Urothelium cell line (cell line): ENCODE measurements at places on chromosomes 7 and 10.

DNA sequence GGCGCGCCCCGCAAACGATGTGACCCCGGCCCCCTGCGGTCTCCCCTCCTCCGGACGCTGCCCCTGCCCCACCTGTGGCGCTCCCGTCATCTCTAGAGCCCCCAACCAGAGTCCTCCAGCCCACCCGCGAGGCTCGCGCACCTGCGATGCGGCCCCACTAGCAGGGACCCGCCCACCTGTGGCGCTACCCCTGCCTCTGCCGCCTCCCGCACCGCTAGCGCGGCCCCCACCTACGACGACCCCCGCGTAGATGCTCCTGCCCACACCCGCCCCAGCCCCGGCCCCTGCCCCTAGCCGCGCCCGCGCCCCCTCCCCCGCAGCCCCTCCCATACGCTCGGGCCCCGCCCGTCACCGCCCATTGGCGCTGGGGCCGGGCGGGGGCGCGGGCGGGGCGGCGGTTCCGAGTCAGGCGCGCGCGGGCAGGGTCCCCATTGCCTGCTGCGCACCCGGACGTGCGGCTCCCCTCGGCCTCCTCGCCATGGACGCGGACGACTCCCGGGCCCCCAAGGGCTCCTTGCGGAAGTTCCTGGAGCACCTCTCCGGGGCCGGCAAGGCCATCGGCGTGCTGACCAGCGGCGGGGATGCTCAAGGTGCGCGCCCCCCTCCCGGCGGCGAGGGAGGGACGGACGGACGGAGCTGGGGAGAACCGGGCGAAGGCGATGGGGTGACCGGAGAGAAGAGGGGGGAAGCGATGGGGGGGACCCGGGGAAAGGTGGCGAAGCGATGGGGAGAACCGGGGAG is at the start of gene PFKP:
TSS of gene PFKP (plus strand) at position 431 of the 741 bp plus-strand sequence. CDS start at position 479, 48 bp downstream.
- peak; percentile 32 for DNase-seq

GRCh38 chr7:158396301-158396905 is 191.2 kb downstream of the PTPRN2 start:
- DNase-seq, result no peak

- DNase-seq, result no peak
These were observed 7.3 kb upstream of the ZNF777 start for GRCh38 chr7:149468208-149468607.

GRCh38 chr10:2111965-2112364 is 374.6 kb upstream of the ADARB2 start:
- peak; percentile 59 for DNase-seq

GRCh38 chr7:6375348-6376101 is 72.2 kb downstream of the DAGLB start:
- DNase-seq, result no peak

GRCh38 chr7:127347567-127348246 is 44.8 kb downstream of the ZNF800 start:
- no peak for DNase-seq

DNA sequence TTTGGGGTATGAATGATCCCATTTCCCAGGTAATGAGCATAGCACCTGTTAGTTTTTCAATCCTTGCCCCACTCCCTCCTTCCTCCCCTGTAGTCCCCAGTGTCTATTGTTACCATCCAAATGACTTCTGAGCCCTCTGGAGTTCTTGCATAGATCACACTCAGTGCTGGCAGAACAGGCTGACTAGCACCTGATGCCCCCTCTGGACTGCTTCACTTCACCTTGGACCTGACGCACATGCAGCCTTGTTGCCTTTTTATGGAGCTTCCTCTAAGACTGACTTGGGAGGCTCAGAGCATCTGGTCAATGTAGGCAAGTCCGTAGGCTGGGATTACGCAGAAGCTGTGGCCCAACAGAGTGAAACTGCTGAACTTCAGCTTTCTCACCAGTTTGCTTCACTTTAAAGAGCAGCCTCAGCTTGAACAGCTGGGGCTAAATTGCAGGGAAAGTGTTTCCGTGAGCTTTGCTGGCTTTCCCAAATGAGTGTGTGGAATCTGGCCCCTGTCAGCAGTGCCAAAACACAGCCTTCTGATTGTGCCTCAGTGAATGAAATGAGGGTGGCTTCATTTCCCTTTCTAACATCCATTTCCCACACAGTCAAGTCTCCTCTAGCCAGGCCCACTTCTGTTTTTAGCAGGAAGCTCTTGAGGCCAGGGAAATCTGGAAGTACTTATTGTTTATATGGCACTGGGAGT is 48.5 kb downstream of the NXPH1 start:
- no peak for DNase-seq

GRCh38 chr7:55255496-55256445 is 109.4 kb upstream of the LANCL2 start:
- DNase-seq, result peak; percentile 92

DNA sequence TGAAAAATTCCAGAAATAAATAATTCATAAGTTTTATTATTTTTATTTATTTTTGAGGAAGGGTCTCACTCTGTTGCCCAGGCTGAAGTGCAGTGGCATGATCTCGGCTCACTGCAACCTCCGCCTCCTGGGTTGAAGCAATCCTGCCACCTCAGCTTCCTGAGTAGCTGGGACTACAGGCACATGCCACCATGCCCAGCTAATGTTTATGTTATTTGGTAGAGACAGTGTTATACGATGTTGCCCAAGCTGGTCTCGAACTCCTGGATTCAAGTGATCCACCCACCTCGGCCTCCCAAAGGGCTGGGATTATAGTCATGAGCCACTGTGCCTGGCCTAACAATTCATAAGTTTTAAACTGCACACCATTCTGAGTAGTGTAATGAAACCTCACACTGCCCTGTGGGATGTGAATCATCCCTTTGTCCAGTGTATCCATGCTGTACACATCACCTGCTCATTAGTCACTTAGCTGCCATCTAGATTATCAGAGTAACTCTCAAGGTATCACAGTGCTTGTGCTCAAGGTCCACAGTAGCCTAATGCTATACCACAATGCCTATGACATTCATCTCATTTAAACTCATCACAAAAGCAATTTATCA is 17.9 kb downstream of the RTKN2 start:
- peak; percentile 58 for DNase-seq

- peak; percentile 65 for DNase-seq
These were observed 79.8 kb downstream of the ABI1 start for GRCh38 chr10:26780793-26781601.

DNA sequence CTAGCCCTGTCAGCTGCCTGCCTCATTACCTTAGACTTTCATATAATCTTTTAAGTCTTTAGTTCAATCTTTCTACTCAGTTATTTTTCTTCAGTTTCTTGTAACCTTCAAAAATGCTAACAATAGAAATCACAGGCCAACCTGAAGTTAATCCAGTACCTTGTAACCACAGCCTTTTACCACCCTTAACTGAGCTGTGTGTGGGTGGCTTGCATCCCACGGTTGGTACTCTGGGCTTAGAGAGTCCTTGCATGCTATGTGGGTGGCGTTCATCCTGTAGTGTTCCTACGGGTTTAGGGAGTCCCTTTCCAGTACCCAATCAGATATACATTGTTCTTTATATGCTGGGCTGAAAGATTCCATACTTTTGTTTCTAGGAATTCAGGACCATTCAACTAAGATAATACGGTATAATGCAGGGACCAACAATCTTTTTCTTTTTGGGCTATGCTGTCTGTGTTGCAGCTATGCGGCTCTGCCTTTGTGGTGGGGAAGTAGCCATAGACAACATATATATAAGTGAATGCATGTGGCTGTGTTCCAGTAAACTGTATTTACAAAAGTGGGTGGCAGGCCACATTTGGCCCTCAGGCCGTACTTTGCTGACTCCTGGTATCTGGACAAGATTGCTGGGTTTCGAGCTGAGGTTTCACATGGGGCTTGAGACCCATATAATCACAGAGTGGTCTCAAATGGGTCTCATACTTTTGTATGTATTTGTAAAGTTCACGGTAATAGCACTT is 280.8 kb upstream of the LRGUK start:
- no peak for DNase-seq

- no peak for DNase-seq
These were observed 179.3 kb downstream of the HECW1 start for GRCh38 chr7:43291789-43292188.

DNA sequence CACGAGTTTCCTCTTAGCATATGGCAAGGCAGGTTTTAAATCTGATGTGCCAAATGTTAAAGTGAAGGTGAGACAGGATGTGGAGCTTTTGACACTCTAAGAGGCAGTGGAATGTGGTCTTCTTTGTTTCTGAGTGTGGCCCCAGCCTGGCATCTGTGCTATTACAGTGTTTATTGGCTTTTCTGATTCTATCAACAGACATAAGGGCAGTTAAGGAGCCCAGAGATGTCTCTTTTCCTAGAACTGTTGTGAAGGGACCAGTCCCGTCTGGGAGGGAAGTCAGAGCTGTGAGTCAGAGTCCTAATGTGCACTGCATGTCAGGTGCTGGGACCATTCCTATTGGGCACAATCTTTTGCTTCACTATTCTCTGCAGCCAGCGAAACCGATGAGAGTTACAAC is 32.5 kb downstream of the TRUB1 start:
- no peak for DNase-seq

DNA sequence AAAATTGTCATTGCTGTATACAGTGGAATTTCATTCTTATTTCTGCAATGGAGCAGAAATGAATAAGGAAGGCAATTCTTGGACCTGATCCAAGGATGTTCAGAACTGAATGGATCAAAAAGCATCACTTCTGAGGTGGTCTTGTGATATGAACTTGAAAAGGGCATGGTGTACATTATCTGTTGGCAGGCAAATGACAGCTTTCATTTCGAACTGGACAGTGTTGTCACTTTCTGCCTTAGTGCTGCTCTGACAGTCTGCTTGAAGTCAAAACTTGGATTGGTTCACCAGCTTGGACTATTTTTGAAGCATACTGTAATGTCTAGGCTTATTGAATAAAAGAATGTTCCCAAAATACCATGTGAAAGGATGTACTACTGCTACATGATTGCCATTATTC is 52.0 kb downstream of the VCL start:
- DNase-seq, result no peak

- no peak for DNase-seq
These were observed 8.1 kb downstream of the SEMA4G start for GRCh38 chr10:100977436-100977835.

DNA sequence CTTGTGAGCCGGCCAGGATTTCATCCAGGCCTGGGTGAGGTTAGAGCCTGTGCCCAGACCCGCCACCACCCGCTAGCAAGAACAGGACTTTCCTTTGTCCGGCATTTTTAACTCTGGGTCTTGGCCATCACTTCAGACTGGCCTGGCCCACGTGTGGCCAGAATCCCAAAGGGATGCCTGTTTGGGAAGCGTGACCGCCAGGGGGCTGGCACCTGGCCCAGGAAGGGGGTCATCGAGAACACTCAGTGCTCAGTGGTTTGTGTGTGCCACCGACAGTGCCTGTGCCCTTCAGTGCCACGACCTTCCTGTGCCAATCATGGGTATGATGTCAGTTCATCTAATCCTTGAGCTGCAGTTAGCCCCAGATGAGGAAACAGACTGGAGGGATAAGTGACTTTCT is 85.0 kb downstream of the ZMIZ1 start:
- DNase-seq, result no peak

DNA sequence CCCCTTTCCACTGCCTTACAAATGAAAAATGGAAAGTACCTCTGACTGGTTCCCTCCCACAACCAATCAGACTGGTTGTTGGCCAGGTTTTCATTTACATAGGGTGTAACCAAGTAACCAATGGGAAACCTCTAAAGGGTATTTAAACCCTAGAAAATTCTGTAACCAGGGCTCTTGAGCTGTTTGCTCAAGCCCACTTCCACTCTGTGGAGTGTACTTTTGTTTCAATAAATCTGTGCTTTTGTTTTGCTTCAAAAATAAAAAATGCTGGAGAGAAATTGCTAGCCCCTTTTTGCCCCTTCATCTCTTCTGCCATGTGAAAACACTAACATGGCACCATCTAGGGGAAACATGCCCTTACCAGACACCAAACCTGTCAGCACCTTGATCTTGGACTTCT is 129.5 kb downstream of the AHR start:
- no peak for DNase-seq

GRCh38 chr10:21700474-21700873 is 166.4 kb downstream of the MLLT10 start:
- no peak for DNase-seq

DNA sequence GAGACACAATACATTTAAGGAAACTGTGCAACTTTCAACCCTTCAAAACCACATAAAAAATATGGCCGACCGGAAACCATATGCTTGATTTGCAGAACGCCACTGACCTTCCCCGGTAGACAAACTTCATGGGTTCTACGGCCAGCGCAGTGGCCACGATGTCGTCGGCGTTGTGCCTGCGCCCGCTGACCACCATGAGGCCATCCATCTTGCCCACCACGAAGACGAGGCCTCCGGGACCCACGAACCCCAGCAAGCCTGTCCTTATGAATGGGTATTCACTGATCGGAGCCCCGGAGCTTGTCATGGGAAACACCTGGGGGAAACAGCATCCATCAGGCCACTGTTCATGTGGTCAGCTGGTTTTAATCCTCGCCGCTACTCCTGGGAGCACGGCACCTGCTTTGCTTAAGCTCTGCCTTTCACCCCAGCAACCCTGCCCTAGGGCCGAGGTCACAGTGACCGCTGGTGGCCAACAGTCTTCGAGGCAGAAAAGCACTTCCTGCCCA is 229.1 kb downstream of the ZMYND11 start:
- no peak for DNase-seq

DNA sequence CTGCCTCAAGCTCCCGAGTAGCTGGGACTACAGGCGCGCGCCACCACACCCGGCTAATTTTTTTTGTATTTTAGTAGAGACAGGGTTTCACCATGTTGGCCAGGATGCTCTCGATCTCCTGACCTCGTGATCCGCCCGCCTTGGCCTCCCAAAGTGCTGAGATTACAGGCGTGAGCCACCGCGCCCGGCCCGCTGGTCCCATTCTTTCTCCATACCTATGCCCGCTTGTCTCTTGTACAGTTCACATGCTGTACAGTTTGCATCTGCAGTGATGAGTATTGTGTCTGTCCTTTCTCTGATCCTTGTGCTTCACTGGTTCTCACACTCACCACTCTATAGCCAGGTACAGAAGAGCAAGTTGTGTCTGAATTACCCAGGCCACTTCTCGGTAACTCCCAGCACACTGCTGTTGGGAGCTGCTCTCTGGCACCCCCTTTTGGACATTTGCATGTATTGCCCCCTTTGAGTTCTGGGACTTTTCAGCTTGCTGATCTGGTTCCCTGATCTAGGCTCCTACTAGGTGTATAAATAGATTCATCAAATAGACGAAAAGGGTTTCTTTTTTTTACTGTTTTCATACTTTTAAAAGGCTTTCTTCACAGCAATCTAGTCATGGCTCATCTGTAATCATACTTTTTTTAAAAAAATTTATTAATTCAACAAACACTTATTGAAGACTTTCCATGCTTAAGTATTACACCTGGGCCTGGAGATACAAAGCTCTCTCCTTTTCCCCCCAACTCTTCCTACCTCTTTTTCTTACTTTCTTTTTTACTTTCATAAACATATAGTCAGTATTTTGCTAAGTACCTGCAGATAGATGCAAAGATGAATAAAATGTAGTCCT is 53.5 kb downstream of the AOAH start:
- peak; percentile 74 for DNase-seq

GRCh38 chr10:106705681-106706100 is 458.8 kb downstream of the SORCS1 start:
- peak; percentile 65 for DNase-seq

GRCh38 chr7:116229366-116229765 is 19.0 kb downstream of the TES start:
- DNase-seq, result no peak

- no peak for DNase-seq
These were observed 130.8 kb upstream of the TCF7L2 start for GRCh38 chr10:112819231-112819630.
